ENCODE measurements at places on chromosomes 16 and 17. TPM values are rescaled to one million over a fixed set of nuclear protein-coding genes. Genes with fewer than 3 reads are reported as not detected.

KRT23 gene
- total RNA-seq, result not detected

MPV17L gene
- 7.8 TPM for total RNA-seq

ACSM2A gene
- not detected for total RNA-seq

KRT12 gene
- not detected for total RNA-seq

- DNase-seq, result no peak
These were observed 375.3 kb upstream of the CDH5 start for GRCh38 chr16:65991149-65991701.

GRCh38 chr17:66715076-66715675, 119.7 kb upstream of the CACNG5 start:
- no peak for DNase-seq

All from heart left ventricle (tissue), 16 donors.